ENCODE measurements at places on chromosomes 5 and 9.

GRCh38 chr9:7338586-7339281 lies 460.8 kb downstream of the DMAC1 start:
- peak; percentile 30 for DNase-seq

DNA sequence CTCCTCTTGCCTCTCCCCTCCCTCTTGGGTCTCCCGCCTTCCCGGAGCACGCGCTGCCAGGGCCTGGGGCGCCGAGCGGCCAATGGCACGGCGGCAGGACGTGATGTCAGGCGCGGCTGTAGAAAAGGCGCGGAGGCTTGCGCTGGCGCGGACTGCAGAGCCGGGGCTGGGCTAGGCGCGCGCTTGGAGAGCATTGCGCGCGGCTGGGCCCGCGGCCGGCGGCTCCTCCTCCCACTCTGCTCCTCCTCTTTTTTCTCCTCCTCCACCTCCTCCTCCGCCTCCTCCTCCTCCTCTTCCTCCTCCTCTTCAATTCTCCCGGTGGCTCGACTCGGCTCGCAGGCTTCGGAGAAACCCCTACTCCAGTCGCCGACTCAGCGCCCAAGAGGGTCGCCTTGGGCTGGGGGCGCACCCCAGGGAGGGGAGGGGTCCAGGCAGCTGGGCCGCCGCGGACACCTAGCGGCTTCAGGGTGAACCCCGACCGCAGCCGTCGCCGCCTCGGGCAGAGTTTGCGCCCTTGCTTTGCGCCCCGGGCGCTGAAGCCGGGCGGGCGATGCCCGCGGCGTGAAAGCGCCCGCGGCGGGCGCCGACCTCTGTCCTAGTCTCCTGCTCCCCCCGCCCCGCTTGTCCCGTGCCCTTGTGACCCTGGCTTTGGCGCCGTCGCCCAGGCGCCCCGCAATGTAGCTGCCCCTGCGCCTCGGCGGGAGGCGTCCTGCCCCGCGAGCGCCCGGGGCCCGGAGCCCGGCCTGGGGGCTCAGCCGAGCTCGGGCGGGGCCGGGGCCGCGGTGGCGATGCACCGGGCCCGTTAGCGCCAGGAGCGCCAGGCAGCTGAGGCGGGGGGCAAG lies at the start of gene LHX2:
LHX2 (plus strand) TSS at position 309 of the 842 bp plus-strand sequence. CDS start 581 bp downstream, outside the sequence.
- peak; percentile 90 for DNase-seq

GRCh38 chr9:114000671-114001409 lies 77.3 kb downstream of the AMBP start:
- no peak for DNase-seq

GRCh38 chr9:28758341-28758740 lies 1185.1 kb upstream of the C9orf72 start:
- no peak for DNase-seq

GRCh38 chr5:76789991-76790581 lies 28.7 kb upstream of the F2RL1 start:
- no peak for DNase-seq

DNA sequence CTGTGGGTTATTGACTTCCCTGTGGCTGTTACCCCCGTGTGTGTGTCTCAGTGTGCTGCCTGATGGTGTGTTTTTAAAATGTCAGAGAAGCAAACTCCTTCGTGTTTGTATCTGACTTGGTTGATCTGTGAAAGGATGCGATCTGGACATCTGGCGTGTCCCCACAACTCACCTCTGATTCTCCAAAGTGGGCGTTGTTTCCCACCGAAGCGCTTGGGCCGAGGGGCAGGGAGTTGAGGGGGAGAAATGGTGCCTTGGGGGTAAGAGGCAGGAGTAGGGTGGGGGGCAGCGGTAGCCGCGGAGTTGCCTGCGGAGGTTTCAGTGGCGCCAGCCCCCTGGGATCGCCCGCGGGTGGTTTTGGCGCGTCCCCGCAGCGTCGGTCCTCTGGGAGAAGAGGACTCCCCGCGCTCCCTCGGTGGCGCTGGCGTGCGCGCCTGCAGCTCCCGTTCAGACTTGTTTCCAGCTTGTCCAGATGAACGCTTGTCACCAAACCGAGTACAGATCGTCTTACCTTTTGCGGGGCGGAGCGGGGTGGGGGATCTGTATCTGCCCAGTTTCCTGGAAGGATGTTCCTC lies 1.1 kb downstream of the MAST4 start:
- peak; percentile 62 for DNase-seq

- no peak for DNase-seq
These were observed 48.5 kb downstream of the NEK6 start for GRCh38 chr9:124306098-124306735.

GRCh38 chr5:2867373-2867933 lies 116.0 kb upstream of the IRX2 start:
- no peak for DNase-seq

GRCh38 chr5:142056816-142057696 lies 44.2 kb upstream of the GNPDA1 start:
- DNase-seq: peak; percentile 59

- peak; percentile 73 for DNase-seq
These were observed 82.4 kb downstream of the ZNF354C start for GRCh38 chr5:179142434-179143198.

GRCh38 chr5:68657055-68657961 lies 436.5 kb upstream of the SLC30A5 start:
- no peak for DNase-seq

- no peak for DNase-seq
These were observed 194.3 kb downstream of the SEMA5A start for GRCh38 chr5:9351546-9351945.

DNA sequence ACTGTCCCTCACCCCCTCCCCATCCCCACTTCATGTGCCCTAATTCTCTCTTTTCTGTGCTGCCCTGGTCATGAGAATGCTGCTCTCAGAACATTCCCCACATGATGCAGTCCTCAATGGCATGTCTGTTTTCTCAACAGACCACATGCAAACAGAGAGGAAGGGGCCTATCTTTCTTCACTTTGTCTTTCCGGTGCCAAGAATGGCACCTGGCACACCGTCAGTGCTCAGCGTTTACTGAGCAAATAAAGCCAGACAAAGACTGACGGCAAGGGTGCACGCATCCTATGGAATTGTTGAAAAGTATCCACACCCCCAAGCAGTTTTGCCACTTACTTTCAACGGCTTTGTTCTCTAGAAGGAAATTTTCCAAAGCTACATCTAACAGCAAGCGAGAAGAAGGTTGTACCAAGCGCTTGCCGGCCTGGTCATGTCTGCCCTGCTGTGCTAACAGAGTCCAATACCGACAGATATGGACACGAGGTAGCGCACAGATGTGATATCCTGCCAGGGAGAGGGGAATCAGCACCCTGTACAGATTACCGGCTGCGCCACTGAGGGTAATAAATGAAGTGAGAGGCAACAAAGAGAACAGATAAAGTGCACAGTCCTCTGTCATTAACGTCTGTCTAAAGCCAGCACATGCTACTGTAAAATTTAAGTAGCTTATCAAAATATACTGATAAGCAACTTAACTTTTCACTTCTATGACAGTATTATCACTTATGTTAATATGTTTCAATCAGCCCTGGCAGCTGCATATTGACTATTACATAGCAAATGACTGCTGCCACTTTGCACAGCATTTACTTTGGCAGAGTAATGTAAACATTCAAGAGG lies 251.7 kb downstream of the DENND1A start:
- peak; percentile 57 for DNase-seq

GRCh38 chr5:133338504-133339355 lies 273.6 kb downstream of the FSTL4 start:
- no peak for DNase-seq

DNA sequence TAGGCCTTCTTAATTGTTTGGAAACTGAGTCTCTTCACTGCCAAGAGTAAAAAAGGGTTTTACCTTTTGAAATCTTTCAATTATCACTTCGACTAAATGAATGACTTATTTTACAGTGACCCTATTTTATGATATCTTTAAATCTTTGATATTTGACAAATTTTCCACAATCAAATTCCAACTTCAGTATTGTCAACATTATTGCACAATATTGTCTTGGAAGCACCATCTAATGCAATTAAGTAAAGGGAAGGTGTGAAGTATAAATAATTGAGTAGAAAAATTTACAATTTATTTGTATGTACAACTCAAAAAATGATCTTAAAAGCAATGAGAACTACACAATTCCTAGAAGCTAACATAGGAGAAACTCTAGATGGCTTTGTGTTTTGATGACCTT lies 49.2 kb downstream of the GABRA6 start:
- no peak for DNase-seq

DNA sequence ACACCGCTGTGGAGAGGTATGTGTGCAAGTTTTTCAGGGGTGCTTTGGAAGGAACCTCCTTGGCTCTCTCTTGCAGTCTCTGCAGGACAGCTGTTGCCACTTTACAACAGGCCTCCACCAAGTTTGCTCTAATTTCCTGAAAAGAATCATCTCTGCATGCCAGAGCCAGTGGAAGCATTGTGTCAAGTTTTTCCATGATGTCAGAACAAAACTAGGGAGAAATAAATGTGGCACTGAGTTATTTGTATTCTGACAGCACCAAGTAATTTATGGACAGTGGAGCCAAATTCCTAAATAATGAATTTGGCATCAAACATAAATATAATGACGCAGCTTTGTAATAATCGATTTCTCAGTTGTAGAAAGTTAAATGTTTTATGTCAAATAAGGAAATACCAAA lies 146.9 kb downstream of the KIAA0825 start:
- peak; percentile 40 for DNase-seq

DNA sequence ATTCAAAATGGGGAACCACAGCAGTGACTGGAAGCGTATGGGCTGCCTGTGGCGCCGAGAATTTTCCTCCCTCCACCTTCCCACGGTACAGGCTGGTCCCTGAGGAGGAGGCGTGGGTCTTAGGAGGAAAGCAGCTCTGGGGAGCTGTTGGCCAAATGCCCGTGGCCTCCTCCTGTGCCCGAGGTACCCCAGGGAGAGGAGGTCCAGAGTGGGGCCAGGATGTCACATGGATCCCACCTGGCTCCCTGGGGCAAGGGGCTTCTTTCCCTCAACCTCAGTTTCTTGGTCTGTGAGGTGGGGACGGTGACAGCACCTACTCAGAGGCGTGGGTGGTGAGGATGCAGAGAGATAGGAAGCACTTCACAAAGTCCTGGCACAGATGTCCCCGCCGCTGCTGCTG lies 16.5 kb downstream of the PRRX2 start:
- DNase-seq: no peak

- no peak for DNase-seq
These were observed 19.6 kb downstream of the UGCG start for GRCh38 chr9:111916234-111916645.

DNA sequence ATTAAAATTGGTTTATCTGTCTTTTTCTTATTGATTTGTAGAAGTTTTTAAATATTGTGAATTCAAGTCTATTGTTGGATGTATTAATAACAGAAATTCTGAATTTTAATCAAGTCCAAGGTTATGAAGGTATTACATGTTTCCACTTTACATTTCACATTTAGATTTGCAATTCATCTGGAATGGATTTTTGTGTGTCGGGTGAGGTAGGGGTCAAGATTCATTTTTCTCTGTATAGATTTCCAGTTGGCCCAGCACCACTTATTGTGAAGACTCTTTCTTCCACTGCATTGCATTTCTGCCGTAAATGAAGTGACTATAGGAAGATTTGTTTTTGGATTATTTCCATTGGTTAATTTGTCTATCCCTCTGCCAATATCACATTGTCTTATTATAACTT lies 35.5 kb upstream of the DMRT2 start:
- DNase-seq: no peak

- DNase-seq: no peak
These were observed 116.1 kb upstream of the RASA1 start for GRCh38 chr5:87151547-87151946.

- no peak for DNase-seq
These were observed 258.3 kb downstream of the GADD45G start for GRCh38 chr9:89863141-89863540.

- no peak for DNase-seq
These were observed 4.2 kb upstream of the SEMA4D start for GRCh38 chr9:89502038-89502601.

DNA sequence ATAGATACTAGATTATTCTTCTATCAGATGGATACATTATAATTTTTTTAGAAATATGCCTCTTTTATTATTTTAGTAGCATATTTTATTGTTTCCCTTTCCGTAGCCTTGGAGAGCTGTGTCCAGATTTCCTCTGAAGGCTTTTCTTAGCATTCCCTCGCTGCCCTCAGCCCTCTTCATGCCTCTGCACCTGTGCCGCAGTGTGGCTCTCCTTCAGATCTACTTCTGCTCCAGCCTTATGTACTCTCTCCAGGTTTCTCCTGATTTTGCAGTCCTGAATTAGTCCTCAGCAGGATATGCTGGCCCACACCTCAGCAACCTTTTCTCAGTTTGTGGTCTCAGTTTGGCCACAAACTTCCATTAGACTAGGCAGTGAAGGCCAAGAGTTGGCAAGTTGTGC lies 1052.0 kb downstream of the TAF11L14 start:
- no peak for DNase-seq

DNA sequence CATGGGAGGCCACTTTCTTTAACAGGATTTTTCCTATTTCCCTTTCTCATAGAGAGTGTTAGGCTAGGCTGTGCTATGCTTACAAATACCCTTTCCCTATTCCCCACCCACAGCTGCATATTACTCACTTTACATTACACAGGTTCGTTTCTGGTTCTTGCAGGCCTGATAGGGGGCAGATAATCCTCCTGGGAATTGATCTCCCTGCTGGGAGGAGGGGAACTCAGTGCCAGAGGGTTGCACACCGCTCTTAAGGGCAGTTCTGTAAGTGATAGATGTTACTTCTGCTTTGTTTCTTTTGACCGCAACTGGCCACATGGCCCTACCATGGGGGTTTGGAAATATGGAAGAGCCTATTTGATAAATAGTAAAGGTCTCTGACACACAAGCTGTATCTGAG lies 54.0 kb upstream of the NTRK2 start:
- DNase-seq: no peak

GRCh38 chr5:109880907-109881685 lies 191.4 kb downstream of the MAN2A1 start:
- no peak for DNase-seq

Data from SK-N-SH (cell line).